ENCODE measurements at places on chromosomes 4 and X. TPM values are rescaled to one million over a fixed set of nuclear protein-coding genes. Genes with fewer than 3 reads are reported as not detected.

The IL3RA gene
- total RNA-seq = not detected

The STATH gene
- not detected for total RNA-seq

The DOK7 gene
- 1.0 TPM for total RNA-seq

The MTNR1A gene
- total RNA-seq = 0.38 TPM

GRCh38 chrX:39985551-39985950 lies 112.2 kb downstream of the BCOR start:
- DNase-seq = no peak

GRCh38 chr4:57866468-57867171 lies 756.4 kb upstream of the IGFBP7 start:
- DNase-seq = no peak

DNA sequence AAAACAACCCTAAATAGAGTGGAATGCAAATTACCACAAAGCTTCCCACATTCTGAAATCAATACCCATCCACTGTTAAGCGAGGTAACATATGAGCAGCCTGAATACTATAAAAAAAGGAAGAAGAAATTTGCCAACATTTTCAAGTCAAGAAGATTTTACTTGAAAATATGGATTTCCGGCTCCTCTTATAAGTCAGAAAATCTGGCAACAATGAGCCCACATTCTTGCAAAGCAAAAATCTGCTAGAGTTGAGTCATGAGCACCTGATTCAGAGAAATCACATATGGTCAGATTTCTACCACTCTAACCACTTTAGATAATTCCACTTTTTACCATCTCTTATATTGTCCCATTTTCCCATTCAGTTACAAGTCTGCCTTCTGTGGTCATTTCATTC lies 395.7 kb downstream of the DTHD1 start:
- peak; percentile 18 for DNase-seq
